Dermis microvascular lymphatic vessel endothelial cell (primary cell): ENCODE measurements at places on chromosomes 5 and 9. TPM values are rescaled to one million over a fixed set of nuclear protein-coding genes. Genes with fewer than 3 reads are reported as not detected.

PRLR gene
- under 0.01 TPM in 2 replicates for total RNA-seq

CSF2 gene
- 0.13 TPM in 1 of 2 replicates, not detected in the other for total RNA-seq

ZNF454 gene
- total RNA-seq = 0.26 and 0.63 TPM in 2 replicates

PCDHA12 gene
- under 0.01 TPM in 1 of 2 replicates, not detected in the other for total RNA-seq

CDKN2B-AS1 gene
- 0.76 and 1.4 TPM in 2 replicates for total RNA-seq

ATOX1 gene
- total RNA-seq = 45.1 and 62.0 TPM in 2 replicates

ACOT12 gene
- not detected in 2 replicates for total RNA-seq

IL13 gene
- total RNA-seq = not detected in 2 replicates

LURAP1L gene
- 2.5 and 2.6 TPM in 2 replicates for total RNA-seq

PAEP gene
- not detected in 2 replicates for total RNA-seq

DDX4 gene
- not detected in 2 replicates for total RNA-seq

EFNA5 gene
- total RNA-seq = 101 and 158 TPM in 2 replicates

FGF1 gene
- 0.13 TPM in 2 replicates for total RNA-seq

SLC35D2 gene
- 20.7 and 25.3 TPM in 2 replicates for total RNA-seq

ALDH7A1 gene
- 20.4 and 40.2 TPM in 2 replicates for total RNA-seq

ERCC6L2 gene
- total RNA-seq = 32.1 and 41.7 TPM in 2 replicates

C9orf40 gene
- 2.4 and 2.5 TPM in 2 replicates for total RNA-seq

MCIDAS gene
- not detected in 2 replicates for total RNA-seq
